NCI-H345 (cell line): ENCODE measurements at places on chromosomes 5 and 9.

DNA sequence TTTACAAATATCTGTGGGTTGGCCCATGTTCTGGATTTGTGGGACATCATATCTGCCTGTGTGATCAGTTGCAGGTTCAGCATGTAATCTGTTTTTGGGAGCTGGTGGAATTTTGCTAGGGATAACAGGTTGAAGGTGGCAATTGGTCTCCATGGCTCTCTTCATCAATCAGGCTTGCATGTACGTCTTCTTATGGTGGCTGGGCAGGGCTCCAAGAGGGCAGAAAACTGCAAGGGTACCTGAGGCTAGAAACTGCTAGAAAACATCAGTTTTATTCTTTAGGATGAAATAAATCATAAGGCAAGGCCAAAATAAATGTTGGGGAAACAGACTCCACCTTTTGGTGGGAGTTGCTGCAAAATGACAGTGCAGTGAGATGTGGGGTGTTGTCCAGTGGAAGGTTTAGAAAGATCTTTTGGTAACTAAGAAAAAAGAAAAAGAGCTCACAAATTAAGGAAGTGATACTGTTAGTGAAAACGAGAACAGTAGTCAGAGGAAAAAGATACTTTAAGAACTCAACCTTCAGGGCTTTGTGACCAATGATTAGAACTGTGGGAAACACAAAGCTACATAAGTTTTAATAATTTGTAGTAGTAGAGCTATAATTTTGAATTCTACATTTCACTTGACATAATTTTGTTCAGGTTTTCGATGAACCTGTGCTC is 300.7 kb upstream of the IZUMO3 start:
- no peak for DNase-seq

- DNase-seq: no peak
Measured at GRCh38 chr9:27888661-27889295, 315.5 kb upstream of the C9orf72 start.

- DNase-seq: no peak
Measured at GRCh38 chr9:78938821-78939220, 632.9 kb upstream of the TLE4 start.

GRCh38 chr5:35317586-35317985 is 87.3 kb upstream of the PRLR start:
- DNase-seq: no peak

GRCh38 chr5:170449232-170449631 is 54.6 kb upstream of the KCNIP1 start:
- DNase-seq: no peak

- DNase-seq: no peak
Measured at GRCh38 chr5:123364441-123365155, 58.6 kb downstream of the CEP120 start.

DNA sequence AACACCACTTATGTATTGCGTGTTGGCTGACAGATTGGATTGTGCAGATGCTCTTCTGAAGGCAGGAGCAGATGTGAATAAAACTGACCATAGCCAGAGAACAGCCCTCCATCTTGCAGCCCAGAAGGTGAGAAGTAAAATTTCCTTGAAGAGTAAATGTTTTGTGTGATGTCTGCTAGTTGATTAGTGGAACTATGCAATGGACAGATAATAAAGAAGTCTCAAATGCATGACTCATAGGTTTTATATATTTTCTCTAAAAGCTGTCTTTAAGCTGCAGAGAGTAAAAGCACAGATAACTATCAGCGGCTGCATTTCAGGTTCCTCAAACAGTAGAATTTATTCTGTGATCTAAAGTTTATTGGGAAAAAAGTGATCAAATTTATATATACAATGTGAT is 27.4 kb downstream of the INVS start:
- no peak for DNase-seq

DNA sequence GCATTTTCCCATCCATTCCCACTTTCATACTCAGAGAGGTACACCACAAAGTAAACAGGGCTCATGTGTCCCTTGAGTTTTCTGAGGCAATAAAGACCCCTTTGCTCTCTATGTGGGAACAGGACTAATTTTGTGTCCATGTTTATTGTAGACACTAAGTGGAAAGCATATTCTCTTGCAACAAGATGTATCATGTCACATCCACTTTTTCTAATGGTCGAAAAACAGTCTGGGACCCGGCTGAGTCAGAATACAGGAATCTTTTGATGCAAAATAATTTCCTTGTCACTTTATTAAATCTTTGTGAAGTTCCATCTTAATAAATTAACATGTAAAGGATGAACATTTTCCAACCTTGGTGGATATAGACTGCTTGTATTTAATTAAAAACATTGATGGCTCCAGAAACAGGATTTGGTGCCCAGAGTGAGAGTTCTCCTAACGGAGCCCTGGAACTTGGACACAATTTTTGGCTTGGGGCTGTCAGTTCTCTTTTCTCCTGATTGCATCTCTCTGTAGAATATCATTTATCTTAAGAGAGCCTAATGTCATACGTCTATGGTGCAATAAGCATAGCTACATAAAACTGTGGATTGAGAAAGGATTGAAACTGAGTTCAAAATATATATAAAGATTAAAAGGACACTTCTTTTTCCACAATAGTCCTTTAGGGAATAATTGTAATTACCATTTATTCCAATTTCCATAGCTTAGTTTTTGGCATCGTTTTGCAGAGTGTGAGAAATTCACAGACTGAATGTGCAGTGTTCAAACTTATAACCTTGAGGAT is 1116.7 kb upstream of the SEMA6A start:
- DNase-seq: no peak

GRCh38 chr9:78685471-78685870 is 388.5 kb downstream of the PSAT1 start:
- DNase-seq: no peak

GRCh38 chr5:172274951-172275753 is 8.4 kb downstream of the UBTD2 start:
- DNase-seq: no peak

GRCh38 chr9:75200892-75201470 is 112.7 kb downstream of the OSTF1 start:
- DNase-seq: peak; percentile 40

GRCh38 chr9:27535701-27536118 is 6.1 kb upstream of the MOB3B start:
- DNase-seq: peak; percentile 48

DNA sequence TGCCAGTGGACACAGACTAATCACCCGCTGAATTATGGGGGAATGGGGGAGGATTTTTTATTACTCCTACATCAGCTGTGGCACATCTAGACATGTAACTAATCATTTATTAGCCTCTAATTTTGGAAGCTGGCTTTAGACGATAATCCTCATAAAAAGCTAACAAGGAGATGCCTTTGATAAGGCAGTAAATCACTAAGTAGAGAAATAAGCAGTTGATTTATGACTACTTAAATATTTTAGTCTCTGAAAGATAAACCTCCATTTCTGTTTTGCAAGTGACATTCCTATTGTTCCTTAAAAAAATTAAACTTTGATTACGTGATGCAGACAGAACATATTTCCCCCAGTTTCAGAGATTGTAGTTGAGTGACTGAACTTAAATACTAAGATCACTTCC is 206.4 kb upstream of the CDKN2B start:
- DNase-seq: no peak

- no peak for DNase-seq
Measured at GRCh38 chr9:11701706-11702105, 991.5 kb upstream of the TYRP1 start.

DNA sequence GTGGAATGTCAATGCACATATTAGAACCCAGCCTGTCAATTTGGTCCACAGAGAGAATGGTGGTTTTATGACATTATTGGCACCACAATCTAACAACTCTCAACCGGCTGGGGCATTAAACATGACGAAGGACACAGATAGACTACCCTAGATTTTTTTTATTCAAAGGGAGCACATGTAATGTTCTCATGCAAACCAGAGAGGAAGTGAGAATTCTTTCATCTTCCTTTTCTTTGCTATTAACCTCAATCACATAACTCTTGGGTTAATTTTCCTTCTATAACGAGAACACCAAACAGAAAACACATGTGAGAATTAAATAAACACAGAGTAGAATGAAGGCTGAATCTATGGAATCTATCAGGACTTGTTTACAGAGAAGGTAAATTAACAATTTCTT is 94.9 kb upstream of the TNC start:
- no peak for DNase-seq

DNA sequence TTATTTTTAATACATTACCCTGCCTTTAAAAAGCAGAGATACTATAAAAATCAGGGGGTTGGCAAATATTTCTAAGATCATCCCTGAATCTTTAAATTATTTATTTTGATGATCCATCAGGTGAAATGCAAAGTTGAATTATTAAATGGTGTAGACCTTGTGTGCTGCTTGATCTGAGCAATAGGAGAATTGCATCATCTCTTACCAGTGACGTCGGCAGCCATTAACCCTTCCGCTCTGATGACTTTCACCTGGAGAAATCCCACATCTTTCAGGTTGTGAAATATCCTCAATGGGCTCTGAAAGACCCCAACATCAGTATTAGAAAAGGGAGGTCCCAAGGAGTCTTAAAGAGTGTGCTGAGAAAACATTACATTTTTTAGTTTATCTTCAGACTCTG is 270.2 kb downstream of the SLF1 start:
- no peak for DNase-seq

DNA sequence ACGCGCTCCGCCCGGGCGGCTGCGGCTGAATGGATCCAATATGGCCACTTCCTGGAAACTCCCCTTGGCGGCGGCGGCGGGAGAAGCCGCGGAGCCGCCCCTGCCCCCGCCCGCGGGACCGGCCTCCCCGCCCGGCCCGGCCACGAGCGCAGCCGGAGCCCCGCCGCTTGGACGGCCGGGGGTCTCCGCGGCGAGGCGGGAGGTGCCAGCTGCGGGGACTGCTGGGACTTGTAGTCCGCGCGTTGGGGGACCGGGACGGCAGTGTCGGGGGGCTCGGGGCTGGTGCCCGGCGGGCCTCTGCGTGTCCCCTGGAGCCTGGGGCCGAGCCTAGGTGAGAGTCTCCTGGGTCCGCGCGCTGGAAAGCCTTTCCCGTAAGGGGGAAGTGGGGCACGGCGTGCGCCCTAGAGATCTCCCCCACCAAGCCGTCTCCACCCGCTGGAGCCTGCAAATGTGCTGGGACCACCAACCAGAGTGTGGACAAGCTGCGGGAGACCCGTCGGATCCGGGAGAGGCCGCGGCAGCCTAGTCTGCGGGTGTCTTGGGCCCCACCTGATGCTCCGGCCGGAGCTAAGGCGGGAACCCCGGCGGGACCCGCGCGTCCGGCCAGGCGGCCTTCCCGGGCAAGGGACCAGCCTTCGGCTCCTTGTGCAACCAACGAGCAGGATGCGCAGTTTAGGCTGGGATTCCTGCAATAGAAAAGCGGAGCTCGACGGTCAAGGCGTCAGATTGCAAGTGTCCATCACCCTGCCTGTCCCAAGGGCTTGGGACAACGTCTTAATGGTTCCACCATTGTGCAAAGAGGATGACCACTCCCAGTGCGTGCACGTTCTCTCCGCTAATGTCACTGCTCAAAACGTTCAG is at the start of gene SEPTIN8:
TSS of gene SEPTIN8 (minus strand) at position 31 of the 861 bp plus-strand sequence. CDS start 102 bp downstream, outside the sequence.
- peak; percentile 22 for DNase-seq

DNA sequence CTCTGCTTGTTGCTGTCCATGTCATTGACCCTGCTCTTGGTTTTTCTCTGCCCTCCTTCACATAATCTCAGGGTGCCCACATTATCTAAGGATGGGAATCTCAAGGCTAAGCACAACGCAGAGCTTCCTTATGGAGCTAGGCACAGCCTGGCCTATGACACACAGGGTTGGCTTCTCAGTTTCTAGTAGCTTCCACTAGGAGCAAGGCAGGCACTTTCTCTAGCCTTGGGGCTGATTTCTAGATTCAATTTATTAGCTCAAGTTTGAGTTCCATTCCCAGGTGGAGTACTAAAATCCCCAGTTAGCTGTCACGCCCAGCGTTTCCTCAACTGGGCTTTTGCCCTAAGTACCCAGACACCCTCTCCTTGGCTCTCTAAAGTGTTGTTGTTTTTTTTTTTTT is 12.4 kb downstream of the IL4 start:
- no peak for DNase-seq

- peak; percentile 26 for DNase-seq
Measured at GRCh38 chr5:74641735-74642542, 1.4 kb upstream of the ENC1 start.

DNA sequence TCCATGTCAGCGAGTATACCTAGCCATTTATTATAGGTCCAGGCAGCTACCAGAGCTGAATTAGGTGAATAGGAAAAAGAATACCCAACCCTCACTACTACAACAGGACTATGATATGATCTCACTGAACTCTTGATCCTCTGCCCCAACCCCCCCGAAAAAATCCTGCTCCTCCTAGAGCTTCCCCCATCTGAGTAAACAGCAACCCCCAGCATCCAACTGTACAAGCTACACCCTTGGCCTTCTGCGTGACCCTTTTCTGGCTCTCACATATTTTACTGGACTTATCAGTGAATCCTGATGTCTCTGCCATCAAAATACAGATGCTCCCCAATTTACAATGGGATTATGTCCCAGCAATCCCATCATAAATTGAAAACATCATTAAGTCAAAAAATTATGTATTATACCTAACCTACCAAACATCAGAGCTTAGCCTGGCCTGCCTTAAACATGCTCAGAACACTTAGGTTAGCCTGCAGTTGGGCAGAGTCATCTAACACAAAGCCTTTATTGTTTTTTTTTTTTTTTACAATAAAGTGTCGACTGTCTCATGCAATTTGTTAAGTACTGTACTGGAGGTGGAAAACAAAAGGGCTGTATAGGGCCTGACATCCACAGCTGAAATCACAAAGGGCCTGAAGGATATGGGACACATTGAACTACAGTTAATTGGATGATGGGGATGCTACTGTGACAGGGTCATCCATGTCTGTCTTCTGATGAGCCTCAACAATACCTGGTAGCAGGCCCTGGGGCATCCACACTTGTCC is 128.9 kb upstream of the ERCC6L2 start:
- DNase-seq: no peak

DNA sequence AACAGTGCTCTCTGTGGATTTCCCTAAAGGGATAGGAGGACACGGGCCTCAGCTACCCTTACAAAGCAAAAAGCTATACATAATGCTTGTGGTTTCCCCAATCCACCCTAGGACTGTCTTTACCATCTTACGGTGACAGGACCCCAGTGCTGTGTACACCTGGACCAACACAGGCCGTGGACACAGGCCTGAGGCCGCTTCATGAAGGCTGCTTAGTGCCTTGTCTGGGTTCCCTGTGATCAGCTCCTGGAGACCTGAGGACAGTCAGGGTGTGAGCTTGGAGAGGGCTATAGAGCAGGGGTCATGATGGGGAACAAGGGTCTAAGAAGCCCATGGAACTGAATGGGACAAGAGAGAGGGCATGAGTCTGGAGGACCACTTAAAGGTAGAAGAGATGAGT is 2.9 kb downstream of the FANCG start:
- no peak for DNase-seq

- no peak for DNase-seq
Measured at GRCh38 chr5:92364986-92365550, 982.0 kb upstream of the ARRDC3 start.

- DNase-seq: peak; percentile 1
Measured at GRCh38 chr5:130871346-130872086, 293.5 kb downstream of the HINT1 start.

DNA sequence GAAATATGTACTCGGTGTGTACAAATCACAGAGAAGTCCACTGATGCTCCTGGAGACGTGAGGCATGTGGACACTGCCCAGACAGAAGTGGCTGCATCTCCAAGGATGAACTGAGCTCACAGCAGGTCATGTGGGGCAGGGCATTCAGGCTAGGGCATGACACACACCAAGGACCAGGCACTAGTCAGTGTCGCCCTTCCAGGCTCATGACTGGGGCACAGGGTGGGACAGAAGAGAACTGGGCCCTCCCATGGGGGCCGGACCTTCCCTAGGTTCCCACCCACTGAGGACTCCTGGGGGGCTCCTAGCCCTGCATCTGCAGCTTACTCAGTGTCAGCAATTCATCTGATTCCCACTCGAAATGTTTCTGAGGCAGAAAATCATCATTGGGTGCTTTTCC is 256.8 kb upstream of the IRX4 start:
- no peak for DNase-seq
